SHP77 (cell line): ENCODE measurements at places on chromosomes 4 and X.

GRCh38 chr4:46993075-46994006 is at the start of gene GABRA4:
Gene GABRA4 (minus strand): TSS chr4:46993581. CDS start chr4:46993424, 157 bp downstream.
- DNase-seq, result no peak

DNA sequence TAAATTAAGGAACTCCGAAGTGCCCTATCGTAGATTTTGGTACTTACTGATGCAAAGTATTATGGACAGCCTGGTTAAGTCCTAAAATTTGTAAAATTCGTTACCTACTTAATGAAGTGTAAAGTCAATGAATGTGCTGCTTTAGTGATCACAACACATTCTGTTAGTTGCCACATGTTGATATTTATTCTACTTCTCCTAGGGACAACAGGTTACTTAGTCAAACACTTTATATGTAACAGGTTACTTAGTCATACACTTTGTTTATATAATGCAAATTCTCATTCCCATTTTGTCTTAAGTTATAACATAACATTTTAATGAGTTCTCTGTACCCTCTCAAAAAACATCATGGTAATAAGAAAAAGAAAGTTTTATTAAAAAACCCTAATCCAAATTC is 643.0 kb upstream of the FTHL17 start:
- DNase-seq, result no peak

- DNase-seq, result no peak
Measured at GRCh38 chrX:42585842-42586621, 191.9 kb downstream of the PPP1R2C start.

DNA sequence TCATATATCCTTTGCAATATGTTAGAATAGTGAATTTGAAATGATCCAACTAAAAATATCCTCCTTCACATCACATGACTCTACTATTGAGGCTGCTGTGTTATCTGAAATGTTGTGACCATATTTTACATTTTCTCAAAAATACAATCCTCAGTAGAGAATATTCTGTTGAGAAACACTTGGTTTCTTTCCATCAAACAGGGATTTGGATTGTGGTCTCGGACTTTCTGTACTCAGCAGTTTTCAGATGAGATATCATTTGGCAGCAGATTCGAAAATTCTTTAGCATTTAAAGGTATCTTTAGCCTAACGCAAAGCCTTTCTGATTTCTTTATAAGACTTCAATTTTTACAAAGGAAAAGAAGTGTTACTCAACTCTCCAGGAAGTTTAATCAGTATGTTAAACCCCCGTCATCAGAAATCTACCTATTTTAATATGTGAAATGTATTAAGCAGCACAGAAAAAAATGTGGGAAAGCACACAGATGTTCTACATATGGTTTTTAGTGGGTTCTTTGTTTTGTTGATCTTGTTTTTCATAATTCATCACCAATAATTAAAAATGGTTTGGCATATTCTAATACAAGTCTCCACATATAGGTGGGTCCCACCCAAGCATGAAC is 55.4 kb upstream of the ANXA3 start:
- no peak for DNase-seq

DNA sequence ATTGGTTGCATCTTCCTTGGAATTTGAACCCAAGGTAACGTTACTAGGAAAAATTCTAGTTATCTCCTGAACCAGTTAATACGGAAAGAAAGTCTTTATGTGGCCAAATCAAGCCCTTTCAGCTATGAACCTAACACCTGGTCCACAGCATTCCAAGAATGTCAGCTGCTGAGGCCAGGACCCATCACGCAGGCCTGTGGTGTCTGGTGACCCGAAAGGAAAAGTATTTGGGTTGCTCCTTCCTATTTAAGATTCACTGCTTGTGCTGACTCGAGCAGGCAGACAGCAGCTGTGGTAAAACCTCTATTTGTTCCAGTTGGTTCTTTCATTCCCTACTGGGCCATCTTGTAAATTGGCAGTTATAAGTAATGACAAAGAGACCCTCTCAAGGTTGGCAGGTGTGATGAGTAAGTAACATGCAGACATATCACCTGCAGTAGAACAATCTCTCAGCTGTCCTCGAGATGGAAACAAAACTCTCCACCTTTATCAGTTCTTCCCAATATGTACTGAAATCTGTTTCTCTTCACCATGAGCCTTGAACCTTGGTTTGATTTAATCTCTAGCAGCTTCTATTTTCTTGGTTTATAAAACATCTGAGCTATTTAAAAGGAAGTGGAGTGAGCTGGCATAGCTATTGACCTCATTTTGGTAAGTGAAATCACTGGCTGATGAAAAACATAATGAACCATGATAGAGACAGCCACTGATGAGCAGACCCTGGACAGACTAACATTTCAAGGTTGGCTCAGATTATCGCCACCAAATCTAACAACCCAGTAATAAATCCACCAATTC is 182.1 kb upstream of the SMIM31 start:
- DNase-seq, result no peak

DNA sequence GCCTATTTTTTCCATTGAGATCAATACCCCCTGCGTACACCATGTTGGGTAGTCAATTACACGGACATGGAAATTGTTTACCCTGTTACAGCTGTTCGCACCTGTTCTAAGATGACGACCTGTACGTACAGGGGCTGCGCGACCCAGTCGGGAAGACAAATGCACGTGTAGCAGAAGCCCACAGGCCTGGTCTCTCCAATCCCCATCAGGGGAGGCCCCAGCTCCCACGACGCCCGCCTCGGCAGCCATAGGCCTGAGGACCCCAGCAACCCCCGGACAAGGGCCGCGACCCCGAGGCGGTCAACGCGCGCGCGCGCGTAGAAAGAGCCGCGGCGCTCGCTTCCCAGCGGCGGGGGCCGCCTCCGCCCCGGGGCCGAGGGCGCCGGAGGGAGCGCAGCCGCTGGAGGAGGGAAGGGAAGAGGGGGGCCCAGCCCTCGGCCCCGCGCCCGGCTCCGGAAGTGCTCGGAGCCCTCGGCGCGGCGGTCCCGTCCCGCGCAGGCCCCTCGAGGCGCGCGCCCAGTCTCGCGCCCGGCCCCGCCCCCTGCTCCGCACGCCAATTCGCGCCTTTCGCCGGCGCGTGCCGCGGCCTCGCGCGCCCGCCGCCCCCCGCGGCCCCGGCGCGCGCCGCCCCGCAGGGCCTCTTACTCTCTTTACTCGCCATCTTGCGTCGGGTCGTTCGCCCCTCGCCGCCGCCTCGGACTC is 618 bp downstream of the RBBP7 start:
- peak; percentile 2 for DNase-seq

DNA sequence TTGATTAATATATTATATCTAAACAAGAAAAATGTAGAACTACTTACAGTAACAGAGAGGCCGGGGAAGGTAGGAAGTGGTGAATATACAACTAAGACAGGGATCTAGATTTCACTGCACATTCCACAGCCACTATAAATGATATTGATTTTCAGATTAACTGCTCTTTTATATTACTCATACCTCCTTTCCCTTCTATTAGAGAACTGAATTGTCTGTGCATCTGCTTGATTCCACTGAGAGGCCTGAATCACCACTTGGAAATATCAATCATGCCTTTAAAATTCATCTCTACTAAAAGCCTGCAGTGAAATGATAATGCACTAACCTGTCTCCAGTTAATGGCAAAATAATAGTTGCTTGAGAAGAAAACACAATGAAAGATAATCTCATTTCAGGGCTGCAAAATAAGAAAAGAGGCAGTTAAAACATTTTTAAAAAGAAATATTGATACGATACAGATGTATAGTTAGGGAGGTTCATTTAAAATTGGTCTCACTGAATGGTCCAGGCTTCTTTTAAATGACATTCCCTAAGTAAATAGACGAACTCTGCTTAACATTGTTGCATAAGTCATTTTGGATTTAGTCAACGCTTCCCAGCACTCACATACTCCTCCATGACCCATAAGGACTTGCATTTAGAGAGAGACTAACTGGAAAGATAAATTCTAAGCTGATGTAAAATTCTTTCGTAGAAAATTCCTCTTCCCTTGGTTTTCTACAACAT is 3.8 kb downstream of the ANTXR2 start:
- DNase-seq, result no peak

GRCh38 chr4:182928061-182928460 is 10.9 kb upstream of the DCTD start:
- no peak for DNase-seq

- DNase-seq, result peak; percentile 82
Measured at GRCh38 chr4:186688150-186688943, 35.3 kb downstream of the FAT1 start.

GRCh38 chr4:136484996-136485395 is 1047.3 kb downstream of the PCDH18 start:
- DNase-seq, result no peak

- DNase-seq, result no peak
Measured at GRCh38 chrX:47587906-47588735, 5.9 kb downstream of the TIMP1 start.

- no peak for DNase-seq
Measured at GRCh38 chr4:40622913-40623312, 6.8 kb downstream of the RBM47 start.

GRCh38 chr4:99808260-99808857 is 8.3 kb upstream of the DAPP1 start:
- DNase-seq, result peak; percentile 39

GRCh38 chr4:153528705-153529485 is 62.7 kb downstream of the TMEM131L start:
- no peak for DNase-seq

- no peak for DNase-seq
Measured at GRCh38 chr4:156829201-156829873, 142.3 kb downstream of the PDGFC start.

DNA sequence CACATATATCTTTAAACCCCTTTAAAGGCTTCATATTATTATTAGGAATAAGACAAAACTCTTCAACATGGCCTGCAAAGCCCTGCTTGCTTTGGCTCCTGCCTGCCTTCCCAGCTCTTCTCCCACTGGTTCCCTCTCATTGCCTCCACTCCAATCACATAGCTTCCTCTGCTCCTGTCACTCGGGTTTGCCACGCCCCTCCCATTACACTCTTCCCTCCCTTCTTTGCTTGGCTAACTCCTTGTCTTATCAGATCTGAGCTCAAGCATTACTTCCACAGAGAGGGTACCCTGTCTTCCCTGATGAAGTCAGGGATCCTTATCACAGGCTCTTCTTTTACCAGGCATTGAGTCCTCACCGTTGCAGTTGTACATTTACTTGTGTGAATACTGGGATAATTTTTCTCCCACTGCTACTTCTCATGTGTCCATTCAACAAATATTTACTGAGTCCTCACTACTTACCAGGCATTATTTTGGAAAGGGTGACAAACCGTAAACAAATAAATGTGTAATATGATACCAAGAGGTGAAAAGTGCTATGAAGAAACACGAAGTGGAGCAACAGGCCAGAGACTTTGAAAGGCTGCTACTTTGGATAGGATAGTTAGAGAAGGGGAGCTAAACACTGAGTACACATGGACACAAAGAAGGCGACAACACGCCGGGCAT is 3.2 kb upstream of the VGLL1 start:
- DNase-seq, result no peak

- no peak for DNase-seq
Measured at GRCh38 chr4:92516450-92516849, 212.7 kb downstream of the GRID2 start.

GRCh38 chr4:138389976-138390685 is 148.0 kb upstream of the SLC7A11 start:
- DNase-seq, result no peak

GRCh38 chr4:72432975-72433374 is 136.0 kb downstream of the ADAMTS3 start:
- no peak for DNase-seq

GRCh38 chrX:64093761-64094160 is 111.7 kb downstream of the AMER1 start:
- no peak for DNase-seq

- DNase-seq, result no peak
Measured at GRCh38 chrX:131219271-131219670, 69.8 kb downstream of the IGSF1 start.

DNA sequence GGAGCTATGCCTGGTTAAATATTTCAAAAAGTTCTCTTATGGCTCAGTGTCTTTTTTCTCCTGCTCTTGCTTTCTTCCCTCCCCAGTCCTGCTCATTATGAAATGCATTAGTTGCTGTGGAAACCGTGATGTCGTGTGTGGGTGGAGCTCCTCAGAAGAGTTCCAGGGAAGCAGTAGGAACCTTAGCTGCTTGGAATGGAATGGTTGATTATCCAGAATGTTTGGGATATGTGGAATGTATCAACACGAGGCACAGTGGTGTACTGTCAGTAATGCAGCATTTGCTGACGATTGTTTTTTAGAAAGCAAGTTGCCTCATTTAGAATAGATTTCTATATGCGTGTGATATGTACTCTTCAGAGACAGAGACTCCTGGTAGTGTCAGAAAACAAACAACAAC is 333.2 kb downstream of the ARHGAP10 start:
- no peak for DNase-seq

DNA sequence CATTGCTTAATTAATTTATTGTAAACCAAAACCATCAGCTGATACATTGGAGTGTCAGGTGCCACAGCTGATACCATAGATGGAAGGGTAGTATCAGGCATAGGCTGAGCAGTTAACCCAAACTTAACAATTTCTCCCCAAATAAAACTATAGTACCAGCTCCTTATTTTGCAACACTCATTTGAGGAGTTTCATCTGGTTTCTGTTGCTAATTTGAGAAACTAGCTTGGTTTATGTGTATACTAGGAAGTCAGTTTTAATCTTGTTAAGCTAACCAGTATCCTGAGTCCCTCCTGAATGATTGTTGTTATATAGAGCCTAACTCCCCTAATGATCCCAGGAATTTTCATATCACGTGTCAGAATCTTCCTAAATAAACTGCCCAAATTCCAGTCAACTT is 12.7 kb downstream of the DCAF16 start:
- DNase-seq, result no peak

- no peak for DNase-seq
Measured at GRCh38 chr4:55351824-55352223, 5.8 kb downstream of the SRD5A3 start.

DNA sequence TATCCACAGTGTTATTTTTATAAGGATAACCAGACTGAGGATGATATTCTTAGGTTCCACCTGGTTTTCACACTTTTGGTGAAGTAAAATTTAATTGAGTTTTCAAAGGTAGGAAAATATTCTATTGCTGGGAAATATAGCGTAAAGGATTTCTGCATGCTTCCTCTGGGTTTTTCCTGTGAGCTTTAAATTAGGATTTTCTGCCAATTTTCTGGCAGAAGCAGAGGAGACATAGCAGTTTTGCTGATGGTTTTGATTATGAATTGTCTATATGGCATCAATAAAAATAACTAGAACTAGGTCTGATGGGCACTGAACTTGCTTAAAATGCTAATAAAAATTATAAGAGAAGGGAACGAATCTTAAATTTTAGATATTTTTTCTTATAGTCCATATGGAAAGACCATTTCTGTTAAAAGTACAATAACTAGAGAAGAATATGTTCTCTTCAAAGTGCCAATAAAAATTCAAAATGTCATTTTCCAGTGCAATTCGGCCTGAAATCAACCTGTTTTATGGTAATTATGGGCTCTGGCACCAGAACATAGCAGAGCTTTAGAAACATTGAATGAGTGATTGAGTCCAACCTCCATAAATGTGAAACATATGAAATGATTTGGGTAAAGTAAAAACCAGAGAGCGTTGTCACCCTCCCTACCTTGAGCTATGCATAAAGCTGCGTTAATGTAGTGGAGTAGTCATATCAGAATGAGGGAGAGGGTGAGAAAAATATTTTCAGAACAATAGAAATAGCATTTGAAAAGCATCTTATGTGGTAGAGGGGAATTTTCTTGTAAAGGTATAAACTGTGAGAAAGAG is 279.7 kb downstream of the SPRY1 start:
- DNase-seq, result no peak
